ENCODE measurements at places on chromosomes 11 and 22.

DNA sequence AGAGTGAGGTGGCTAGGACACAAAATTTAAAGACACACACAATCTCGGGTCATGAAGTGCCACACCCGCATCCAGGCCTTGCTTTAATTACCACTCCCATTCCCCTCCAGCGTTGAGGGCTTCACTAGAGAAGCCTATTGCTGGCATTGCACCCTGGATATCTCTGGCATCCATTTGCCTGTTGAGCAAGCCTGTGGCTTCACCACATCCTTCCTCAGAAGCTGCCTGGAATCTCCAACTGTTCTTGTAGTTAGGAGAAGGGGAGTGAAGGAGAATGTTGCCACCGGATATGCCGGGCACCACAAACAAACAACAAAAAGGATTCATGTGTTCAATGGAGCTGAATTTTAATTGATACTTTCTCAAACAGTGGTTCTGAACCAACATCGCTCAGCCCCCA, 34.4 kb upstream of the RCN1 start:
- no peak for DNase-seq

GRCh38 chr11:15282754-15283153, 168.0 kb downstream of the INSC start:
- no peak for DNase-seq

DNA sequence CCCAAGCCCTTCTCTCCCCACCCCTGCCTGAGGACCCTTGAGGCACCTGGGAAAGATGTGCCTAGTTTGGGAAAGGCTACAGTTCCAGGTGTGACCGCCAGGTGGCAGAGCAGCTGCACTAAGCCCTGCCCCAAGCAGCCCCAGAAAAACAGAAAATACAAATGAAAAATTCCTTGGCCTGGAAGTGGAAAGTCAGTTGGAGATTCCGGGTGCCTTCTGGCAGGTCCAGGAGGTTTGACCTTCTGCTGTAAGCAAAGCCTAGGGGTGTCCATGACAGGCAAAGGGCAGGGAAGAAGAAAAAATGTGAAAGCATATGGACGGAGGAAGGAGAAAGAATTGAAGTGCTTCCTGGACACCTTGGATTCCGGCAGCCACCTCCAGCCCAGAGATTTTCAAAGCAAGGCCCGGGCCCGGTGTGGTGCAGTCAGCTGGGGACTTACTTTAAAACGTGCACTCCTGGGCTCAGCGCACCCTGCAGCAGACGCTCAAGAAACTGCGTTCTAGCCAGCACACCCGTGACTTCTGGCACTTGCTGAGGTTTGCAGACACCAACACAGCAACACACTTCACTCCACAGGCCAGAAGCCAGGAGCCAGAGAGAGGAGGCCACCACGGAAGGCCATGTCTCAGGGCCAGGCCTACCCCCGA, 37.3 kb upstream of the SLC22A12 start:
- DNase-seq = peak; percentile 45

- DNase-seq = no peak
These were observed at the start of gene STK33 for GRCh38 chr11:8593935-8594909. Gene STK33, minus strand, starts transcription at chr11:8594228. Its CDS starts 119,323 bp downstream, at chr11:8474905.

GRCh38 chr22:39580006-39580441, 9.5 kb downstream of the CACNA1I start:
- DNase-seq = no peak

- DNase-seq = no peak
These were observed 1.6 kb downstream of the SUN2 start for GRCh38 chr22:38753948-38754750.

- DNase-seq = no peak
These were observed 17.2 kb downstream of the CLDN25 start for GRCh38 chr11:113796663-113797259.

- no peak for DNase-seq
These were observed 164.0 kb downstream of the TENM4 start for GRCh38 chr11:79276736-79277325.

GRCh38 chr11:8564526-8564925, 29.5 kb downstream of the STK33 start:
- DNase-seq = no peak

DNA sequence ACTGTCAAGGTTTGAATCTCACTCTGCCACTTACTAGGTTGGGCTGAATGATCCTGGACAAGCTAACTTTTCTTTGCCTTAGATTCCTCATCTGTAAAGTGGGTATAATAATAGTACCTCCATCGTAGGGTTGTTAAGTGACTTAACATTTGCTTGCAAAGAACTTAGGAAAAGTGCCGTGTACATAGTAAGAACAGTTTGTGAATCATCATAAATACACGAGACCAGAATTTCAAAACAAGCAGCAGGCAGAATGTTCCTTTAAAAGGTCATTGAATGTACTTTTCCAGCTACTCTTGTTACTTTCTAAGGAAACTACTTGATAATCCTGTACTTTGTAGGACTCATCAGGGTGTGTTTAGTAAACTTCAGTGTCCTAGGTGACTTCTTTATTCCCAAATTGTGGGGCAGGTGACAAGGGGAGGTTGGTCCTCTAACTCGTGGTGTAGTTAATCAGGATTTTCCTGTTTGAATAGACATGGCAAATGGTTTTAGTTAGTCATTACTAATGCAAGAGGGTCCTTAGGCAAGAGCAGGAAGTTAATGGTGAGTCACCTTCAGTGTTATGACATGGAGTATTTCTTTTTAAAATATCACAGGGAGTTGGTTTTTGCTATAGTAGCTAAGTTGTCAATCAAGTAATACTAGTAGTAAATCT, 67.9 kb downstream of the YAP1 start:
- DNase-seq = no peak

- DNase-seq = no peak
These were observed 988 bp downstream of the BANF1 start for GRCh38 chr11:66003291-66003690.

DNA sequence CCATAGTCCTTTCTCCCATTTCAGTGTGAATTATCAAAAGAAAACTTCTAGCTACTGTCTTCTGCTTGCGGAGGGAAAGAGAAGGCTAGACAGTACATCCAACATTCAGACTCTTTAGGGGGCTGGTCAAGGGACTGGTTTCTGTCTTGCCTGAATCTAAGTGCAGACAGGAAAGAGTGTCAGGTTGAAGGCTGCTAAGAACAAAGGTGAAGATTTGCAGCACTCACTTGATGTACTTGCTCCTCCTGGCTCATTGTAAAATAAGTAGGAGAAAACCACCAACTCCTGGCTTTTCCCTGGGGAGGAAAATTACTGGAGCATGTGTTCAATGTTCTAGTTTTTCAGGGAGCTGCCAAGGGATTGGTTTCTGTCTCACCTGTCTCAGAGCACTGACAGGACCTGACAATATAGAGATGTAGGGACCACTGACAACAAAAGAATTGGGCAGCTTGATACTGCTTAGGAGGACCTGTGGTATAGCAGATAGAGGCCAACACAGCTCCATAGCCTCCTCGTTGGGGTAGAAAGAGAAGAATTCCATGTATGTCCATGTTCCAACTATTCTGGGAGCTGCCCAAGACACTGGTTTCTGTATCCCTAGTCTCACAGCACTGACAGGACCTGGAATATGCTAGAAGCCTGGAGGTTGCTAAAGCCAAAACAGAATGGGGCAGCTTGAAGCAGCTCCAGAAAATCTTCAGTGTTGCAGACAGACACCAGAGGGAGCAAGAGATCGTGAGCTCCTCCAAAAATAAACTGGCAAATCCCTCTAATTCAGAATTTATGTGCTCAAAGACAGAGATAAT, 39.7 kb upstream of the MMP12 start:
- DNase-seq = no peak

- DNase-seq = no peak
These were observed 946.0 kb downstream of the FAM181B start for GRCh38 chr11:81787584-81788049.

- DNase-seq = no peak
These were observed 33.5 kb downstream of the WEE1 start for GRCh38 chr11:9606809-9607510.

DNA sequence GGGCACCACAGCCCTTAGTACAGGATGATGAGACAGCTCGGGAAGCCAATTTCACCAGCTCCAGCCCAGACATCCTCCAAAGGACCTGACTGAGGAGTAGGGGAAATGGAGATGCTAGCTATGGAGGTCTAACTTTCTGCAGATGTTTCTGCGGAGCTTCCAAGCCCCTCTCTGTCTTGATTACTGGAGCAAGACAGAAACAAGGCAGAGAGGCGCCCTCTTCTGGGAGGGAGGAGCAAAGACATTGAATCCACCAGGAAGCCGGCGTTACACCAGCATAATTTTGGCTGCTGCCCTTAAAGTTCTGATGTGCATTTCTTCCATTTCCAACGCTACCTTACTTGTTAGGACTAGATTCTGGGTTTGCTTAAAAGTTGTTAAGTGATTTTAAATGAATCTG, 107.3 kb upstream of the HSD17B12 start:
- DNase-seq = no peak

GRCh38 chr11:9219115-9219514, 46.0 kb downstream of the DENND5A start:
- DNase-seq = no peak

DNA sequence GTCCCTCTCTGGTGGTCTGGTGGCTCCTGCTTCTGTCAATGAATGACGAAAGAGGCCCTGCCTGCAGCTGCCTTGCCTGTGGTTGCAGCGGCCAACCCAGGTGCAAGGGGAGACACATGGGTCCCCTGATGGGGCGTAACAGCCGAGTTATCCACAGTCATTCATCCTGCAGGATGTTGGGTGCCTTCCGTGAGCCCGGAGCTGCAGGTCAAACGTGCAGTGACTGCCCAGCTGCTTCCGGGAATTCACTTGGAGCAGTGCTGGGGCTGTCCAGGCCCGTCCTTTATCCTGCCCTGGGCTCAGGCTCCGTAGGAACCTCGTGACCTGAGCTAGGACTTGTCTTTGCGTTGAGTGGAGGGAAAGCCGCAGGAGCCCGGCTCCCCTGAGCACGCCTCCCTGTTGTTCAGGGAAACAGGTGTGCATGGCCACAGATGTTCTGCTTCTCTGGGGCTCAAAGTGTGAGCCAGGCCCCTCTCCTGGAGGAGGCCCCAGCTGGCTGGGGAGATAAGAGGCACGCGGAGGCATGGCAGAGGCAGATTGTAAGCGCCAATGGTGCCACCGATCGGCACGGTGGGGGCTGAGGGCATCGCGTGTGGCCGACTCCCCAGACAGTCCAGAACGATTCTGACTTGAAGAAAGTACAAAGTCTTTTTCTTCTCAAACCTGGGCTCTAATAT, 635.4 kb downstream of the BRD1 start:
- DNase-seq = no peak

GRCh38 chr11:128785141-128785540, 82.0 kb downstream of the KCNJ1 start:
- no peak for DNase-seq

- no peak for DNase-seq
These were observed 76.0 kb upstream of the TIMP3 start for GRCh38 chr22:32725369-32725988.

DNA sequence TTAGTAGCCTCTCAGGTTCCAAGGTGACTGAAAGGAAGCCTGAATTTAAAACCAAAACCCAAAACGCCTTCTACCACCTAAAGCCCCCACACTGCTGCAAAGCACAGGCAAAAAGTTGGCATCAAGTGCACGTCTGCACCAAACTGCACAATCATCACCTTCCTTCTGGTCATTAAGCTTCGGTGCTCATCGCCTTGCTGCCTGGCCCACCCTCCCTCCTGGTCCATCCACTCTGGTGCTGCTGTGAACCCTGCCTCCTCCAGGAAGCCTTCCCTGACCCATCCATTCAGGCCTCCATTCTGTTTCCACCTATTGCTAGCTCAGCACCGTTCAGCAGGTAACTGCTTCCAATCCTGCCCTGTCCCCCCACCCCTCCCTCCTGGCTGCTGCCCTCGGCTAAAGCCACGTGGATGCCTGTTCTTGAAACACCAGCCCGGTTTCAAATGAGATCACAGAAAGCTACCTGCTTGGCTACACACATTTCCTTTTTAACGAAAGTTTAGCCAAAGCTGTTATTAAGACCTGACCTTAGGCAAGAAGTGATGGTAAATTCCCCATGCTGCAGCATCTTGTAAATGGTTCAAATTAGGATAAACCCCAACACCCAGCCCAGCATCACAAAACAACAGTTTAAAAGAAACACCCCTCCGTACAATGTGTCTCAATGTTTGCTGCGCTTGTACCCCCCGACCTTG, 53.8 kb upstream of the CD5 start:
- DNase-seq = no peak

DNA sequence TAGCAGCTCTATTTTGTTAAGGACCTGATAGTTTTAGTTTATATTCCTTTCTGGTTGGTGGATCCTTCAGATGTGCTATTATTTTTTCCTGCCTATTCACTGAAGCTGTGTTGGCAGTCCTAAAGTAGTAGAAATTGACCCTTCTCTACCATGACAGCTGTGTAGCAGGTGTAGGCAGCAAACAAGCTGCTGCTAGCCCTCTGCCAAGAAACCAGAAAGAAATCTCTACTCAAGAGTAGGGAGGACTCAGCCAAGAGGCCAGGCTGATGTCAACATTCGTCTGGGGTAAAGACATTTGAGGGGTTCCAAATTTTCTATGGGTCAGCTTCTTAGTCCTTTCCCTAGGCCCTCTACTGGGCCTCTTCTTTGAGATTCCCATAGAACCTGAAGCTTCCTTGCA, 51.2 kb downstream of the CSTF3 start:
- no peak for DNase-seq

DNA sequence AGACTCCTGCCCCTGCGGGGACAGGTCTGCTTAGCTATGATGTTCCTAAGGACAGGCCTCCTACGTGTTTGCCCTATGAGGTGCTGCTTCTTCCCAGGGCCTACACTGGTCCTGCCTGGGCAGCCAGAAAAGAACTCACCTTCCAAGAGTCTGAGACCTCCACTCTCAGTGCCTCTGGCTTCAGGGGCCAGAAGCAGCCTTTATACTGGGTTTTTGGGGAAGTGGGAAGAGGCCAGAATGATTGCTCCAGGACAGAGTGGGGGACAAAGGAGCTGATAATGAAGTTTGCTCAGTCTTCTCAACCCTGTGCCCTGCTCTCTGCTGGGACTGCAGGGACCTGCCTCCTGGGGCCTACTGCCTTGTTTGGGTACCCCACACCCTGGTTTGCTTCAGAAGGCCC, at the start of gene PRG3:
PRG3 (minus strand) TSS at position 176 of the 400 bp plus-strand sequence. CDS start 442 bp downstream, outside the sequence.
- no peak for DNase-seq

DNA sequence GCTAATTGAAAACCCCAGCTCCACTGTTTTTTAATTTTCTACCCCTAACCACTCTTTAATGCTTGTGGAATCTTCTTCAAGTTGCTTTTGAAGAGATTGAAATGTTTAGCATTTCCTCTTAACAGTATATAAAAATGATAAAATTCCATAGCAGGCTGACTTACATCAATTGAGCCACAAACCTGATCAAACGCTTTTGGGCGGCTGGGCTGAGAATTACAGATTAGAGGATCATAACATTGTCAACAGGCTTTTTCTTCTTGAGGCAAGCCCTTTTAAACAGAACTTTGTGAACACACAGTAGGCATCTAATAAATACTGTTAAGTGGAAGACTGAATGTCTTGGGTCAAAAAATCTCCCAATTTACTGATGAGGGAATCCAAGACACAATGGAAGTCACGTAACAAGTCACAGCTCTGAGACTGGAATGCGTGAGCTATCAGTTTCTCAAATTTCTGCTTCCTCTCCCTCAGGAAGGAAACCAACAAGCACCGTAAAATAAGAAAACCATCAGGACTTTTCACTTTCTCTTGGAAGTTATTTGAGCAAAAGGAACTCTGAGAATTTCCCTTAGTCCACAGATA, 50.0 kb upstream of the CCDC89 start:
- no peak for DNase-seq

- no peak for DNase-seq
These were observed 23.7 kb downstream of the PAK1 start for GRCh38 chr11:77450227-77450626.

All from activated T-cell treated with anti-CD3 and anti-CD28 coated beads for 1 hour (primary cell).